HuH-7.5 (cell line): ENCODE measurements at places on chromosomes 7 and 10.

GRCh38 chr7:117706210-117706609, 167.0 kb downstream of the CTTNBP2 start:
- no peak for DNase-seq

- no peak for DNase-seq
Observed at GRCh38 chr7:36013246-36014014, 139.6 kb upstream of the EEPD1 start.

- DNase-seq = no peak
Observed at GRCh38 chr10:35316218-35316967, 19.9 kb upstream of the CCNY start.

DNA sequence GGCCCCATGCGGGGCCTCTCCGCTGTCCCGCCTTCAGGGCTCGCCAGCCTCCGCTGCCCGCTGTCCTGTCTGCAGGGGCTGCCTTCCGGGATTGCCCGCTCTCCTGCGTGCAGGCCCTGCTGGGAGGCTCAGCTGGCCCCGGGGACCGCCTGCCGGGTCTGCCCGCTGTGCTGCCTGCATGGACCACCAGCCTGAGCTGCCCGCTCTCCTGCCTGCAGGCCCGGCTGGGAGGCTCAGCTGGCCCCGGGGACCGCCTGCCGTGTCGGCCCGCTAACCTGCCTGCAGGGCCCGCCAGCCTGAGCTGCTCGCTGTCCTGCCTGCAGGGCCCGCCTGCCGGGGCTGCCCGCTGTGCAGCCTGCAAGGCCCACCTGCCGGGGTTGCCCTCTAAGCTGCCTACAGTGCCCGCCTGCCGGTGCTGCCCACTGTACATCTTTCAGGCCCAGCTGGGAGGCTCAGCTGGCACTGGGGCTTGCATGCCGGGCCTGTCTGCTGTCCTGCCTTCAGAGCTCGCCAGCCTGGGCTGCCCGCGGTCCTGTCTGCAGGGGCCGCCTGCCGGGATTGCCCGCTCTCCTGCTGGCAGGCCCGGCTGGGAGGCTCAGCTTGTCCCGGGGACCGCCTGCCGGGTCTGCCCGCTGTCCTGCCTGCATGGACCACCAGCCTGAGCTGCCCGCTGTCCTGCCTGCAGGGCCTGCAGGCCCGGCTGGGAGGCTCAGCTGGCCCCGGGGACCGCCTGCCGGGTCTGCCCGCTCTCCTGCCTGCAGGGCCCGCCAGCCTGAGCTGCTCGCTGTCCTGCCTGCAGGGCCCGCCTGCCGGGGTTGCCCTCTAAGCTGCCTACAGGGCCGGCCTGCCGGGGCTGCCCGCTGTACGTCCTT, 165.1 kb downstream of the GLRX3 start:
- DNase-seq = no peak

DNA sequence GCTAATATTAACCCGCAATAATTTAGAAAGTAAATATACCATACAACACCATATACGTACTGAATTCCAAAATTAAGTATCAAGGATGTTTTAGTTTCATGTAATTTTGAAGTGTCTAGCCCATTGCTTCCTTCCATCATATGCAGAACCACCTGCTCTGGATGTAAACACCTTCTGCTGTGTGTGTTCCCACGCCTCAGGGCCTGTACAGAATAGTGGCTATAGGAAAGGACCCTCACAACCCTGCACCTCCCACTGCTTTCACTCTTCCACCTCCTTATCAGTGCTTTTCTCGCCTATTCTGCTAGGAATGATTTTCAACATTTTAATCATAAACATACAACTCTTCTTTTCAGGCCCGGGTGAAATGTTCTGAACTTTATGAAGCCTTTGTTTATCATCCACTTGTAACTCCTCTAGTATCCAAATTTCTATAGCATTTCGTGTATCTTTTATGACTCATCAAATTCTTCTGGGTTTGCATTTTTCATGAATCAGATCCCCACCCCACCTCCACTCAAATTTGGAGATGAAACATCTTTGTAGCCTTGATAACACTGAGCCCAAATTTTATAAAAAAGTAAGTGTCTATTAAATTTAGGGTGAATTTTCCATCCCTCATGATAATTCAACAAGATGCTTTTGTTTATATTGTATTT, 1106.8 kb upstream of the C7orf33 start:
- no peak for DNase-seq

DNA sequence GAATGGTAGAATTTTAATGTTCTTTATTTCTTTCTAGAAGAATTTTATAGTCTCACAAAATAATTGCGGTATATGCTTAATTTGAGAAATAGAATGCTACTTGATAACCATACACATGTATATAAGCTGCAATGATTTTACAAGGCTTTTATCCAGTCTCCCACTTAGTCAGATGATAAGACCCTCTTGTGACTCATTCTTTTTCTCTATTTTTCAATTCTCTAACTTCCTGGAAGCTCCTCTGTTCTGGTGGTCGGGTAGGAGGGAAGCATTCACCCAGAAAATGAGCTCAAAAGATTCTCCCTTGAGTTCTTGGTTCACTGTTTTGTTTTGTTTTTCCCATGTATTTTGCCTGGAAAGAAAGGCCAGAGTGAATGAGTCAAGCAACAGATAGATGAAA, 546.6 kb downstream of the INHBA start:
- no peak for DNase-seq

DNA sequence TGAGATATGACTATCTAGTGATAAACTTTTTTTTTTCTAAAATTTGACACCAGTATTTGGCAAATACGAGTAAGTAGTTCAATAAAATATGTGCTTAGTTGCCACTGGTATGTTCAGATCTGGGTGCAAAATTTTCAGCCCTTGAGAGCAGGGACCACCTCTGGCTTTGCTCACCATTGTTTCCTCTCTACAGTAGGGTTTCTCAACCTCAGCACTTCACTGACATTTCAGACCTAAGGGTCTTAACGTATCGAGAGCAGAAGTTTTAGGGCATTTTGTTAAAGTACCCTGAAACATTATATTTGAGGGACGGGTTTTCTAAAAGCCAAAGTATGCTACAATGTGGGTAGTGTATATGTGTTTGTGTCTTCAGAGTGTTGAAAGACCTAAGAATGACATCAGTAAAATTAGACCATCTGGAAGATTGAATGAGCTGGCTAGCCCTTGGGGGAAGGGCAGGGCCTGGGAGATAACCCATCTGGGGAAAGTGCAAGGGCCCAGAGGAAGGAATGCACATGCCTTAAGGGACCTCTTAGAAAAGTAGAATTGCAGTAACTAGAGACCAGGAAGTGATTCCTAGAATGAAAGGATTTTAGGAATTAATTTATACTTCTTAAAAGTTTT, 11.8 kb downstream of the BZW2 start:
- no peak for DNase-seq

DNA sequence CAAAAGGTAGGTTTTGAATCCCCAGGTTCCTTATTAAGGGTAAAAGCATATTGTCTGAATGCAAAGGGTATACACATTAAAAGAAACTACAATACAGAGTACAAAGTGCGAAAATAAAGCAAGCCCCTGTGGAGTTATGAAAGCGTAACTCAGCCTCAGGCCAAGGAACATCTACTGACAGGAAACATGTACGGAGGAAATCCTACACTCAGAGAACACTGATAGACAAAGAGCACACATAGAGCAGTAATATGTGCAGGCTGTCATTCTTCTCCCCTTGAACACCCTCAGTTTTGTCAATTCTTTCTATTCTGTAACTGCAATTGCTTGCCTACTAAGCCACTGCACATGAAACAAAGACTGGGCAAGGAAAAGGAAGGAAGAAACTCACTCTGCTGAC, 150.2 kb downstream of the DGKB start:
- DNase-seq = no peak

DNA sequence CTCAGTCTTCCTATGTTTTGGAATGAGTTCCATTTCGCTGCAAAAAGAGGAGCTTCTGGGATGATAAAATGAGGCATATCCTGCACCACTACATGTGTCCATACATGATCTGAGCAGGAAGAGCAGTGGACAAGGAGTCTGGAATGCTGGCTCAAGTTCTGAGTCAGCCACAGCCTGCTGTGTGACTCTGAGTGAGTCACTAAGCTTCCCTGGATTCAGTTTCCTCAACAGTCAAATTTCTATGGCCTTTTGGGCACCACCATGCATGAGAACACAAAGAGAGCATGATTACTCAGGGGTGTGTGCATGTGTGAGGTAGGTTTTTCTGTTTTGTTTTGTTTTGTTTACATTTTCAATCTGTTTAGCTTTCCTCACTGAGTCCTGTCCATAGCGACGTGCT, 254.6 kb downstream of the ANKRD30A start:
- no peak for DNase-seq

DNA sequence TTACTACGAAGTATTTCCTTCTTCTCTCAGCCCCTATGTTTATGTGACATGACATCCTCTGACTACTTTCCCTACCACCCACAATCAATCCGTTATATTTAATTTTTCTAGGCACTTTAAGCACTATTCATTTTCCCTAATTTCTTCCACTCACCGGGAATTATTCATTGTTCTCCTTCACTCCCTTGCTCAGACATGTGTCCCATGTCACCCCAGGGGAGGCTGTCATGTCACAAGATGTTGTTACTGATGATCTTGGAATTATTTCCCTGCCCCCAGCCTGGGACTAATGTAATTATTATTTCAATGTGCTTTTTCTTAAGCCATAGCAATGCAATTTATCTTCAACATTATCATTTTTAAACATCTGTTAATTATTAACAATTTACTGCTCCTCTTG, 317.2 kb downstream of the PHF14 start:
- no peak for DNase-seq

DNA sequence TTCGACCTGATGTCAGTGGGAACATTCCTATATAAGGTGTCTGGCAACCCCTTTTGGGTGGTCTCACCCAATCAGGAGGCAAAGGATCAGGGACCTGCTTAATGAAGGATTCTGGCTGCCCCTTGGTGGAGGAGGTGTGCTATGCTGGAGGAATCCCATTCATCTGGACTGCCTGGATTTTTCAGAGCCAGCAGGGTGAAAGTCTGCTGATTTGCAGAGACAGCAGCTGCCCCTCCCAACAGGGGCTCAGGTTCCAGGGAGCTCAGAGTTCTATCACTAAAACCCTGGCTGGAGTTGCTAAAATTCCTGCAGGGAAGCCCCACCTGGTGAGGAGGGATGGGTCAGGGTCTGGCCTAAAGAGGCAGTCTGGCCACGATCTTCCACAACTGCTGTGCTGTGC, 398.5 kb upstream of the CNTNAP2 start:
- DNase-seq = no peak

DNA sequence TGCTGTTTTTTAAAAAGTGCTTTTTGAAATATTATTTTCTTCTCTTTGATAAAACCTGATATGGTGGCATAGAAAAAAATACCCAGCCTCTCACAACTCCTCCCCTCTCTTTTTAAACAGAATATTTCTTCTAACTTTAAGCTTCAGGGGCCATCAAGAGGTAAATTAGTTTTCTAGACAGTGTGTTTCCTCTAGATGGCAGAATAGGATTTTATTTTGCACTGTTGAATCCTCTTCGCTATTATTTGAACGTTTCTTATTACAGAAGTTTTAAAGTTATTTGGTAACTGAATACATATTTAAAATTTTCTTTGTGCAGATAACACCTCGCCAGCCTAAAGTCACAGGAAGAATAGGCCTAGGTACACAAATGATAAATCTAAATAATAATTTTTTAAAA, 30.3 kb downstream of the ARL5B start:
- no peak for DNase-seq
